HEK293T (cell line): ENCODE measurements at places on chromosomes 4 and X.

DNA sequence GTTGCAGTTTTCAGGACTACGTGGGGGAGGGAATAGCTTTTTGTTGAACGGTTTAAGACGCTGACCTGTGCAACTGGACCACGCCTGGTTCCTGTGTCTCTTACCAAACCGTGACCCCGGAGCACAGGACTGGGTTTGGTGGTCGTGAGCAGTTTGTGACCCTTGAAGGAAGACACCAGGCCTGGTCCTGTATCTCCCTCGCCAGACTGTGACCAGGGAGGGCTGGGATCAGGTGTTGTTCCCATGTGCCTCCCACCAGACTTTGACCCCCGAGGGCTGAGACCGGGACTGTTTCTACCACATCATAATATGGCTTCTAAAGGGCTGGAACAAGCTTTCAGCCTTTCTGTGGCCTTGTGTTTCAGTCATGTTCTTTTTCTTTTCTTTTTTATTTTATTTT is 683 bp downstream of the EBP start:
- DNase-seq: no peak

DNA sequence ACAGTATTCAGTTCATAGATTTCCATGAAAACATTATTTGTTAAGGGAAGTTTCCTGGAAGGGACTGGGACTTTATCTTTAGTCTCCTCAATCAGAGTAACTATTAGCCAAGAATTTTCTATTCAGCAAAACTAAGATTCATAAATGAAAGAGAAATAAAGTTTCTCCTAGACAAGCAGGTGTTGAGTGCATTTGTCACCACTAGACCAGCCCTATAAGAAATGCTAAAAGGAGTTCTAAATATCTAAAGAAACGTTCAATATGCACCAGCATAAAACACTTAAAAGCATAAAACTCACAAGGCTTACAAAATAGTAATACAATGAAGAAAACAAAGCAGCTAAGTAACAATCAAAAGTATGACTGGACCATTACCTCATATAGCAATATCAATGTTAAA is 423.0 kb downstream of the TECRL start:
- DNase-seq: no peak

DNA sequence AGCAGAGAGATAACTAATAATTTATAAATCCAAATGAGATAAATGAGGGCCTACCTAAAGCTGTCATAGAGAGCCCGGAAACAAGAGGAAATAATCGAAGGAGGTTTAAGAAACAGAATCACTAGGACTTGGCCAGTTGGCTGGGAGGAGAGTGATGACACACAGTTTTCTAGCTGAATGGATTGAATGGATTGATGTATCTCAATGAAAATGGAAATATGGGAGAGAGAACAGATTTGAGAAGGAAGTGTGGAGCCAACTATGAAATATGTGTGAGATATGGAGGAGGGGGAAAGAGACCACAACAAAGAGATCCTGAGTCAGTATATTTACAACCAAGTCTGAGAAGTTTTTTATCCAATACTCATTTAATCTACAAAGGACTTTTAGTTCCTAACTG is 35.7 kb upstream of the CXXC4 start:
- no peak for DNase-seq

- no peak for DNase-seq
Observed at GRCh38 chr4:47837908-47838294, at the start of gene CORIN. Gene CORIN, minus strand, starts transcription at chr4:47838067. Its CDS starts 118 bp downstream, at chr4:47837949.

GRCh38 chr4:108031427-108032083 is 41.9 kb downstream of the HADH start:
- no peak for DNase-seq
